ENCODE measurements at places on chromosomes 13 and 19. TPM values are rescaled to one million over a fixed set of nuclear protein-coding genes. Genes with fewer than 3 reads are reported as not detected.
A peak's percentile ranks its signal among the peaks of the same experiment; 100 is the strongest.

SLC17A7 gene
- not detected for total RNA-seq

GRCh38 chr19:42189133-42189532 lies 28.3 kb downstream of the DEDD2 start:
- peaks cover 5% of the 10 kb centered on the region for H3K4me1 ChIP-seq
- no peak overlapping the region for H3K4me3 ChIP-seq
- no peaks in the 10 kb centered on the region for H3K27me3 ChIP-seq
- H3K36me3 ChIP-seq: no peaks in the 10 kb centered on the region
- no peak overlapping the region for H3K27ac ChIP-seq
- no peak for DNase-seq

- H3K4me3 ChIP-seq: no peak overlapping the region
- no peak overlapping the region for H3K27ac ChIP-seq
- H3K27me3 ChIP-seq: no peaks in the 10 kb centered on the region
- no peaks in the 10 kb centered on the region for H3K36me3 ChIP-seq
- DNase-seq: peak; percentile 52
Measured at GRCh38 chr19:10946958-10947657, 13.7 kb upstream of the SMARCA4 start.

- no peak overlapping the region for H3K4me3 ChIP-seq
- no peaks in the 10 kb centered on the region for H3K36me3 ChIP-seq
- no peak overlapping the region for H3K27ac ChIP-seq
- DNase-seq: no peak
- peaks cover 3% of the 10 kb centered on the region for H3K27me3 ChIP-seq
Measured at GRCh38 chr13:50995854-50996253, 86.3 kb downstream of the RNASEH2B start.

LILRB3 gene
- total RNA-seq: not detected

CYSLTR2 gene
- total RNA-seq: not detected

UQCRFS1 gene
- 34.0 TPM for total RNA-seq

GRCh38 chr13:32528358-32528757 lies 10.2 kb downstream of the N4BP2L2 start:
- H3K27ac ChIP-seq: no peak overlapping the region
- H3K27me3 ChIP-seq: no peaks in the 10 kb centered on the region
- peaks cover 4% of the 10 kb centered on the region for H3K36me3 ChIP-seq
- peaks cover 4% of the 10 kb centered on the region for H3K4me1 ChIP-seq
- DNase-seq: peak; percentile 46

ZNF675 gene
- 6.6 TPM for total RNA-seq

DNA sequence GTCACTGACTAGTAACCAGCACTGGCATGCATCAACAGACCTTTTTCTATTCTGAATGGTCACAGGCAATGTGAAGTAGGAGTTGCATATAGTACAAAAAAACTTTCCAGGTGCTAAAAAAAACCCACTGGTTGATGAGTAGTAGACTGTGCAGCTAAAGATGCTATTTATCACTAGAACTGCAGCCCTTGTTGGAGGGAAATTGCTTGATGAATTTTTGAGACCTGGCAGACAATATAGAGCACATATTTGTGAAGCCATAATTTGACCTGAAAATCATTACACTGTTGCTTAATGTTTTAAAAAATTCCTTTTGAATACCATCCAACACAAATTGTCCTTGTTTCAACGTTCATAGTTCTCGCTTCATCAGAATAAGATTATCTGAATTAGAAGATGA lies 441.0 kb downstream of the KLF12 start:
- DNase-seq: peak; percentile 80
- H3K4me3 ChIP-seq: no peak overlapping the region

GRCh38 chr13:23468811-23469210 lies 35.3 kb upstream of the SACS start:
- peak overlapping the region; percentile 20 for H3K27ac ChIP-seq
- DNase-seq: no peak
- H3K4me3 ChIP-seq: no peak overlapping the region
- H3K27me3 ChIP-seq: no peaks in the 10 kb centered on the region
- no peaks in the 10 kb centered on the region for H3K36me3 ChIP-seq

GRCh38 chr13:97202761-97203160 lies 19.4 kb upstream of the MBNL2 start:
- no peaks in the 10 kb centered on the region for H3K4me1 ChIP-seq
- H3K36me3 ChIP-seq: no peaks in the 10 kb centered on the region
- no peak for DNase-seq
- H3K27me3 ChIP-seq: no peaks in the 10 kb centered on the region

- H3K4me3 ChIP-seq: no peak overlapping the region
- peaks cover 4% of the 10 kb centered on the region for H3K4me1 ChIP-seq
- H3K36me3 ChIP-seq: no peaks in the 10 kb centered on the region
- no peaks in the 10 kb centered on the region for H3K27me3 ChIP-seq
Measured at GRCh38 chr13:75763512-75763911, 127.4 kb downstream of the LMO7 start.

ZNF626 gene
- total RNA-seq: 18.7 TPM

DNA sequence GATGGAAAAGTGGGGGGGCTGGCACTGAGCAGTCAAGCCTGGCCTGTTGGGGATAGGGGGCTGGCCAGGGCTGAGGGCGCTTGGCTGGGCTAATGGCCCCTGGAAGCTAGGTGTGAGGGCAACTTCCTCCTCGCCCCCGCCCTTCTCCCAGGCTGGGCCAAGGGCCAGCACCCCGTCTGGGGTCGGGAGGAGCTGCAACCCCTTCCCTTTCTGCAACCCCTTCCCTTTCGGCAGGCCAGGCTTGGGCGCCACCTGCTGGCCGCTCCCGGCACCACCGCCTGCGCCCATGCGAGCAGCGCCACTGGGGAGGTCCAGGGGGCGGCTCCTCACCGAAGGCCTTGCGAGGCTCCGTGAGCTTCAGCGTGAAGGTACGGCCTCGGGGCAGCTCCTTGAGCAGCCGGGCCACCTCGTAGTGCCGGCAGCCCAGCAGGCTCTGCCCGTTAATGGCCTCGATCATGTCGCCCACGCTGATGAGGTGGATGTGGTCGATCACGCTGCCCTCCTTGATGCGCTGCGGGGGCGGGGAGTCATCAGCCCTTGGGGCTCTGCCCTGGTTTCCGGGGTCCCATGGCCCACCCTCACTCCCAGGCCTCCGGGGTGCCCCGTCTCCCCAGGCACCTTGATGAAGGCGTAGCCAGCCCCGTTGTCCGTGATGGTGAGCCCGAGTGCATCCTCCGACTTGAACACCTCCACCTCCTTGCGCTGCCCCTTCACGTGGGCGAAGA lies 5.0 kb upstream of the PTGER1 start:
- H3K4me1 ChIP-seq: peaks cover 19% of the 10 kb centered on the region
- H3K4me3 ChIP-seq: no peak overlapping the region
- peak overlapping the region; percentile 27 for H3K27ac ChIP-seq
- peaks cover 19% of the 10 kb centered on the region for H3K36me3 ChIP-seq
- DNase-seq: peak; percentile 22

KL gene
- under 0.01 TPM for total RNA-seq

MVB12A gene
- total RNA-seq: 34.7 TPM

Data from fibroblast of lung (primary cell).